Glutamatergic neuron (in vitro differentiated cells): ENCODE measurements at places on chromosomes 5 and 9. TPM values are rescaled to one million over a fixed set of nuclear protein-coding genes. Genes with fewer than 3 reads are reported as not detected.
A peak's percentile ranks its signal among the peaks of the same experiment; 100 is the strongest.

- DNase-seq: no peak
- no peaks in the 10 kb centered on the region for H3K27me3 ChIP-seq
- H3K4me3 ChIP-seq: no peak overlapping the region
- H3K27ac ChIP-seq: no peak overlapping the region
- H3K36me3 ChIP-seq: no peaks in the 10 kb centered on the region
Observed at GRCh38 chr5:83925321-83925954, 204.8 kb upstream of the HAPLN1 start.

Gene NR2F1
- total RNA-seq: 0.37 TPM

GRCh38 chr5:132854301-132854700, 12.0 kb downstream of the GDF9 start:
- DNase-seq: no peak
- H3K4me1 ChIP-seq: no peaks in the 10 kb centered on the region
- no peaks in the 10 kb centered on the region for H3K36me3 ChIP-seq
- no peak overlapping the region for H3K27ac ChIP-seq
- H3K4me3 ChIP-seq: no peak overlapping the region
- no peaks in the 10 kb centered on the region for H3K27me3 ChIP-seq

- H3K27me3 ChIP-seq: peaks cover 2% of the 10 kb centered on the region
- no peak overlapping the region for H3K4me3 ChIP-seq
- no peak overlapping the region for H3K27ac ChIP-seq
- no peak for DNase-seq
- H3K4me1 ChIP-seq: peaks cover 4% of the 10 kb centered on the region
Observed at GRCh38 chr9:6973762-6974161, 216.0 kb downstream of the KDM4C start.

Gene OTP
- 0.17 TPM for total RNA-seq

DNA sequence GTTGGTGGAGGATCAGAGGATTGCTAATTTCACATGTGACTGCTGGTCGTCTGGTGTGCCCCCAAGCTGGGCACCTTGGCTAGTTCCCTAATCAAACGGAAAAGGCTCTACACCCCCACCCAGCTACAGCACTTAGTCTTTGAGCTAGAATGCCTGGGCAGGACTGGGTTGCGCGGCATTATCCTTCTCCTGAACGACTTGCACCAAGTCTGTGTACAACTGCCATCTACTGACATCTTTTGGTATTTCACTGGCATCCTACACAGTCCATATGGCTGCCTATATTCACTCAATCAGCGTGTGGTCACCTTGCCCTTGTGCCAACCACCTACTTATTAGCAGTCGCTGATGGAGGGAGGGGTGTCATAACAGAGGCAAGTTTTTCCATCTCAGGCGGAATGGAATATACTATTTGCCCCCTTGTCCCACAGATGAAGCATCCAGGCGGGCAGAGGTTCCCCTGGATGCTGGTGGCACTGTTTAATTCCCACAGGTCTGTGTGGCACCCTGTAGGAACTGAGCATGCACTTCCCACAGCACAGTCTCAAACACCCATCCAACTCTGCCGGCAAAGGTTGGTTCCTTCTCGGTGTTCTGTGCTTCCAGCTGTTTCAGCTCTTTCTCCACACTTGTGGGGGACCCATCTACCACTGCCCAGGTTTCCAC, 150.1 kb downstream of the OSTF1 start:
- no peak overlapping the region for H3K4me3 ChIP-seq
- no peaks in the 10 kb centered on the region for H3K4me1 ChIP-seq
- H3K27me3 ChIP-seq: no peaks in the 10 kb centered on the region

- peaks cover 4% of the 10 kb centered on the region for H3K27me3 ChIP-seq
- H3K4me1 ChIP-seq: peaks cover 17% of the 10 kb centered on the region
- no peak overlapping the region for H3K27ac ChIP-seq
- H3K4me3 ChIP-seq: no peak overlapping the region
- no peak for DNase-seq
Observed at GRCh38 chr5:87120518-87121303, 147.0 kb upstream of the RASA1 start.

- no peaks in the 10 kb centered on the region for H3K4me1 ChIP-seq
- peaks cover 2% of the 10 kb centered on the region for H3K27me3 ChIP-seq
- no peak for DNase-seq
Observed at GRCh38 chr5:94064025-94064424, 322.6 kb upstream of the POU5F2 start.

GRCh38 chr5:19853616-19854240, 134.3 kb downstream of the CDH18 start:
- no peak for DNase-seq
- H3K27ac ChIP-seq: no peak overlapping the region
- peaks cover 2% of the 10 kb centered on the region for H3K27me3 ChIP-seq

DNA sequence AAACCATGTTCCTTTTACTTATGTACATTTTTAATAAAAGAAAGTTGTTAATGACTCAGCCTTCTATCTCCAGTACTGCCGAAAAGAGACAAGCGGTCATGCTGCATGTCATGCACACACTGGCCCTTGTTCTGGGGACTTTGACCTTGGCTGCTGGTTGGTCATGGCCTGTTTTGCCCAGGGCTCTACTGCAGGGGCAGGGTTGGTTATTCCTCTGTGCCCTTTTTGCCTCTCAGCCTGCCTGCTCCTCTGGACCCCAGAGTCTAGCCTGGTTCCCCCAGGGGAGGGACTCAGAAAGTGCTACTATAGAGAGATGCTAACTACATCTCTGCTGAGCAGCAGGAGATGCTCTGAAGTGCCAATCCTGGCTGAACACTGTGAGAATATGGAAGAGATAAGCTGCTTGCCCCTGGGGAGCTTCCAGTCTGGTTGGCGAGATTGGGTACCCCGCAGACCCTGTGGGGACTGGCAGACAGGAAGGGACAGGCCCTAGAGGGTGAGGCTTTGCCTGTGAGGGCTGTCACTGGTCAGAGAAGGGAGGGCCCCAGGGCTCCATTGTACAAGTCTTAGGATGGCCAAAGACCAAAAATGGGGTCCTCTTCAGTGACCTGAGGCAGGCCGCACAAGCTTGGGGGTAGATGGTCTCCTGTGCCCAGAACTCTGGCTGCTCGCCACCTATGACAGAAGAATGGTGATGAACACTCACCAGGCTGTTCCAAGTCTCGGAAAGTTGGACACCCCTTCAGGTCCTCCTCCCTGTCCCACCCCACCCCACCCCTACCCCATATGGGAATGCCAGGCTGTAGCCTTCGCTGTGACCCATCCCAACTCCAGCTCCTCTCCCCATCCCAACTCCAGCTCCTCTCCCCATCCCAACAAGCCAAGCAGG, 14.3 kb downstream of the IRF1 start:
- no peak overlapping the region for H3K27ac ChIP-seq
- H3K27me3 ChIP-seq: no peaks in the 10 kb centered on the region
- DNase-seq: no peak
- H3K36me3 ChIP-seq: no peaks in the 10 kb centered on the region

Gene SPATA24
- 6.2 TPM for total RNA-seq

Gene SNX2
- total RNA-seq: 47.0 TPM

- no peak overlapping the region for H3K27ac ChIP-seq
- H3K4me1 ChIP-seq: peaks cover 2% of the 10 kb centered on the region
- H3K4me3 ChIP-seq: no peak overlapping the region
- H3K27me3 ChIP-seq: peaks cover 6% of the 10 kb centered on the region
Observed at GRCh38 chr5:153799466-153799865, 239.2 kb downstream of the FAM114A2 start.

Gene PCDHB9
- 12.2 TPM for total RNA-seq

- no peak for DNase-seq
- no peak overlapping the region for H3K27ac ChIP-seq
- peaks cover 6% of the 10 kb centered on the region for H3K4me1 ChIP-seq
- H3K36me3 ChIP-seq: no peaks in the 10 kb centered on the region
- no peaks in the 10 kb centered on the region for H3K27me3 ChIP-seq
- H3K4me3 ChIP-seq: no peak overlapping the region
Observed at GRCh38 chr5:38249812-38250211, 8.5 kb upstream of the EGFLAM start.

GRCh38 chr5:117455236-117456233, 880.9 kb upstream of the SEMA6A start:
- H3K27ac ChIP-seq: no peak overlapping the region
- no peaks in the 10 kb centered on the region for H3K4me1 ChIP-seq
- DNase-seq: no peak
- no peak overlapping the region for H3K4me3 ChIP-seq
- peaks cover 5% of the 10 kb centered on the region for H3K36me3 ChIP-seq

Gene CXCL14
- 0.32 TPM for total RNA-seq

DNA sequence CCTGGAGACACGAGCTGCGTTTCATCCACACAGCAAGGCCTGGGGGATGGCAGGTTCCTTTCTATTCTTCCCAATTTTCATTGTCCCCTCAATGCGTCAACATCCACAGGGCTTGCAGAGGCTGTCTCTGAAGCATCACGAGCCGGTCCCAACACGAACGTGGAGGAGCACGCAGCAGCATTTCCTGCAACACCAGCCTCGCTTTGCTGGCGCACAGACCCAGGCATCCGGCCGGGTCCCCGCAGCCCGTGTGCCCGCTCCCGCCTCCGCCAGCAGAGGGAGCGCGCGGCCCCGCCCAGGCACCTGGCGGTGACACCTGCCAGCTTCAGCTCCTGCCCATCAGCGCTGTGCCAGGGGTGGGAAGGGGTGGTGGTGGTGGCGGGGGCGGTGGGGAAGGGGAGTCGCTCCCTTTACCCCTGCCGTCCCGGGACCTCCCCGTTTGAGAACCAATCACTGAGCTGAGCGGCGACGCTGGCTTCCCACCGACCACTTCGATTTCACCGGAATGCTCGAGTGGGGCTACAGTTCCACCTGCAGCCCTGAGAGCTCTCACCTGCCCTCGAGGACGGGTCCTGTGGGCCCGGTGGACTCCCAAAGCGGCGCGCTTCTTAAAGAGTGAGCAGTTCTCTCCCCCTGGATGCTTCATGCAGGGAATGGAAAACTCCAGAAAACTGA, 464.5 kb downstream of the ICE1 start:
- H3K36me3 ChIP-seq: no peaks in the 10 kb centered on the region
- DNase-seq: peak; percentile 39
- H3K27me3 ChIP-seq: peaks cover 1% of the 10 kb centered on the region
- no peak overlapping the region for H3K27ac ChIP-seq
- H3K4me3 ChIP-seq: no peak overlapping the region

Gene DRD1
- not detected for total RNA-seq

DNA sequence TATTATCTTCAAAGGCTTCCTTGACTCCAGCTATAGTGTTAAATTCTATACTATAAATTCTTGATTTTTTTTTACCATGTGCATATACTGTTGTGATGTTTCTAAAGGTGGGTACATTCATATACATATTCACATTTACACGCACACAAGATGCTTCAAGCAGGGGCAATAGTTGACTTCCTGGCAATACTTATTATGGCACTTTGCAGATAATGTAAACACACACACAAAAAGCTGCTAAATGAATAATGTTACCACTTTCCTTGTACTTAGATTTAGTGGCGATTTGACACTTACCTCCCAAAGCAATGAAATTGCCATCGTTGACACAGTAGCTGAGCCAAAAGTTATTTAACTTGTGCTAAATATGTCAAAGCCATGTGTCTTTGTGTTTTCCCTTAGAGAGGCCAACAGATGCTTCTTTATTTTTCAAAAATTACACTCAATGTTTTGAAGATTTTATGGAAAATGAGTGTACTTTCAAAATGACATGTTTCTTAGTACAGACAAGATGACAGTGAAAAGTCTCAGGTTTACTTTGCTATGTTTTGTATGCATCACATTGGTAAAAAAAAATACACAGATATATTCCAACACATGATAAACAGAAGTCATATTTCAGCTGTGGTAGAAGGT, 12.2 kb upstream of the ERAP2 start:
- no peak for DNase-seq
- H3K27ac ChIP-seq: no peak overlapping the region
- no peaks in the 10 kb centered on the region for H3K27me3 ChIP-seq
- H3K4me1 ChIP-seq: peaks cover 7% of the 10 kb centered on the region
- H3K36me3 ChIP-seq: no peaks in the 10 kb centered on the region

- no peak for DNase-seq
- no peaks in the 10 kb centered on the region for H3K36me3 ChIP-seq
- no peaks in the 10 kb centered on the region for H3K27me3 ChIP-seq
- no peak overlapping the region for H3K27ac ChIP-seq
- H3K4me3 ChIP-seq: no peak overlapping the region
Observed at GRCh38 chr5:158119961-158120723, 261.2 kb upstream of the CLINT1 start.
